NCI-H2171 (cell line): ENCODE measurements at places on chromosomes 2 and 18.

DNA sequence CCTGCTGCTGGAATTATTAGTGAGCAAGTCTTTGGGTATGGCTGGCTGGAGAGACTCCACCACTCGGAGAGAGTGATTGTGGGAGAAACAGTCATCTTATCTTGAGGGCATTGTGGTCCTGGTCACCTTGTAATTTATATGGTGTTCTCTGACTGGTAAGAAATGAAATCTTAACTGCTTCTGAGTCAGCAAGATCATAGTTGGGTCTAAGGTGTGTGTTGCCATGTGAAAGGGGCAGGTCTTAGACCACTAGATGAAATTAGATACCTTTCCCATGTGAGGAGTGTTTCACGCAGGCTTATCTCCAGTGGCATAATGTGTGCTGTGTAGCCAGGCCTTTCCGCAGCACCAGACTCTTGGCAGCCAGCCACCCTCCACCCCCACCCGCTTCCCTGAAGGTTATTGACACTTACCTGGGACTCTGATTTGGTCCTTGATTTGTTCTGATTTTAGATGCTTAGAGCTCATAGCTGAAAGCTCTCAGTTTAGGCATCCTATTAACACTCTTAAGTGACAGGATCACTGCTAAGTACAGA is 7.7 kb downstream of the MAPRE3 start:
- peak; percentile 59 for DNase-seq

DNA sequence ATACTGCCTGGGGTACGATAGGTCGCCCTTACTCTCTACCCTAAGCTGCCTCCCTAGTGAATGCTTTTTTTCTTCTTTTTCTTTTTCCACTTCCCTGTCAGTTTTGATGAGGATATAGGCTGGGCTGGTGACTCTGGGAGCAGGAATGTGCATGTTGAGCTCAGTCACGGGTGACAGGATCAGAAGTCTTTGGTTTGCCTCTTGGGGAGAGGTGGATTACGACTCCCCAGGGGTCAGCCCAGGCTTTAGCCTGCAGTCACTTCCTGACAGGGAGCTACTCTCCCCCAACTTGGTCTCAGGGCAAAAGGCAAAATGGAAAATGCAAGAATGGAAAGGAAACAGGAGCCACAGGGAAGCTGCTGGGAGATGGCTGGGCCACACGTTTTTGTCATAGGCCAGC is 57.3 kb downstream of the THNSL2 start:
- no peak for DNase-seq

GRCh38 chr2:29811378-29811777 is 110.0 kb downstream of the ALK start:
- DNase-seq: no peak

DNA sequence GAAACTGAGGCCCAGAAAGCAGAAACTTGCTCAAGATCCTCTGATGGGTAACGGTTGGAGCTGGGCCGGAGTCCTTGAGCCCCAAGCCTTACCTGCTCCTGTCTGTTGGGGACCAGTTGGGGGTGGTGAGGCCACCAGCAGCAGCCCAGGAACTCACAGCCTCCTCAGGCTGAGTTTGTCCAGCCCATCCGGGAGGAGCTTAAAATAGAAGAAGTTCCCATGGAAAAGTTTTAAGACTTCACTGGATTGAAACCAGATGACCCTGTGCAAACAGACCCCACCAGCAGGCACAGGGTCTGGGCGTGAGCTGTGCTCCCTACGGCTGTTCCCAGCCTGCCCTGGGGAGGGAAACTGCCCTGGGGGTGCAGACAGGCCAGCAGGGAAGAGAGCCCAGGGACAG is 40.6 kb upstream of the FOSL2 start:
- no peak for DNase-seq

- DNase-seq: no peak
These were observed 40.7 kb downstream of the MRPL44 start for GRCh38 chr2:223997938-223998337.

DNA sequence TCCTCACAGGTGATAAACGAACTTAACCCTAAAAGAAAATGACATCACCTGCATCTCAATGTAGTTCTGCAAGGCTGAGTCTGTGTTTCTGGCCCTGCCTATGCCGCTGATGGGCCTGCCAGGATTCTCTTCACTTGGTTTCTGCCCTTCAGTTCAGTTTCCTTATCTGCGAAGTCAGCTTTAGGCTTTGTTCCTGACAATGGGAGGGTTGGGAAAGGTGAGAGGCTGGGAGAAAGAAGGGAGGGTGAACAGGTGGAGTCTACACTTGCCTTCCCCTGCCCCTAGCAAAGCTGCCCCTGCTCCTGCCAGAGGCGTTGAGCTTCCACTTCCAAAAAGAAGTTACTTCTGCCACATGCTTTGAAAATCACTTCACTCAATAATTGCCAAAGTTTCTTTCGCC is 124.0 kb upstream of the APCDD1 start:
- DNase-seq: no peak

DNA sequence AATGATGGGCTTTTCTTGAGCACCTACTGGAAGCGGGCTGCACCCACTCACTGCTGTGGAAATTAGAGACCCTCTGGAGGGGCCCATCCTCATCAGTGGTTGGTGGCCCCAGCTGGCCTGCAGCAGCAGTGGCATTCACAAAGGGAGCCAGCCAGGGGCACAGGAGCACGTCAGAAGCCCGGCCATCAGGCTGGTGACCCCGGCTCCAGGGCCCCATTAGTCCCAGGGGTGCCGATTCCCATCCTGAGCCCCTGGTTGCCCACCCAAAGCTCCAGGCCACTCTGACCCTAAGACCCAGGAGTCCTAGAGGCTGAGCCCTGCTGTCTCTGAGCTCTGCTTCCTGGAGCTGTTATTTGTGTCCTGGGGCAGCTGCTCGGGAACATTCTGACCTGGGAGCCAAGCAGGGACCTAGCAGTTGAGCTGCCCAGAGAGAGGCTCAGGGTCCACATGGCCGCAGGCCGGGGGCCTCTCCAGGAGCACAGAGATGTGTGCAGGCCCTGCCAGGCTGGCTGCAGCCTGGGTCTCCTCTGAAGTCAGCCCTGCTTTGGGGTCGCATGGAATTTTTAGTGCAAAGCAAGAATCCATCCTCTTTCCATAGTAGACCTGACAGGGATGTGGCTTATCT is 207.2 kb downstream of the KLHL29 start:
- DNase-seq: no peak

DNA sequence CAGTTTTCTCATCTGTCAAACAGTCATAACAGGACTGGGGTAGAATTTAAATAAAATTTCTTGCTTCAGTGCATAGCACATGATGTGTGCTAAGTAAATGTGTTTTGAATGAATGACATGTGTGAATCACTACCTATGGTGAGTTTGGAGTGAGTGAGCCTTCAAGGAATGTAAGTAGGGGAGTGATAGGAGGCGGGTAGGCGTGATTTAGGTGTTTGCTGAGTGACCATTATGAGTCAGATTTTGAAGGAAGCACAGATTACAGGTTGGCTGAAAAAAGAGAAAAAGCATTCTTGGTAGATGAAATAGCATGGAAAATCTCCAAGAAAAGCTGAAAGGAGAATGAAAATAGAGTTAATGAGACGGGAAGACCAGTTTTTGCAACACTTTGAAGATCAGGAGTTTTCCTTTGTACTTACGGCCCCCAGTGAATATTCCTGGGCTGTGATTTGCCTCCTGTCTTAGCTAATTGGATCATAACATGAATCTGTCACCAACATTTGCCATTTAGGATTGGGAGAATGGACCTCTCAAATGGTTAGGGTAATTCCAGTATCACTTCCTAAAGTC is 136.9 kb upstream of the GATA6 start:
- no peak for DNase-seq

DNA sequence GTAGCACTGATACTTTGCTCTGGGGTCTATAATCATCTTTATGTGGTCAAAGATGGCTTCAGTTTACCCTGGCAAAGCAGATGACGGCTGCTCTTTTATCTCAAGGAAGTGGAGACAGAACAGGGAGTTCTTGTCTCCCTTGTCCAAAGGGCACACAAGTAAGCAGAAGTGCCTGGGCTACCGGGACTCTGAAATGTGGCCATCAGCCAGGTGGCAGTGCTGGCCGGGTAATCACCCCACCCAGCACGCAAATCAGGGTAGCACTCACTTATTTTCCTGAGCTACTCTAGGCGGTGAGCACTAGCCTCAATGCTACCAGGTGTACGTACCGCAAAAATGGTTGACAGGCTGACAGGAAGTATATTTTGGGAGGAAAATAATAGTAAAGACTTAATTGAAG is 119.7 kb upstream of the ETAA1 start:
- no peak for DNase-seq

GRCh38 chr2:222548992-222549391 is 106.9 kb downstream of the FARSB start:
- no peak for DNase-seq

DNA sequence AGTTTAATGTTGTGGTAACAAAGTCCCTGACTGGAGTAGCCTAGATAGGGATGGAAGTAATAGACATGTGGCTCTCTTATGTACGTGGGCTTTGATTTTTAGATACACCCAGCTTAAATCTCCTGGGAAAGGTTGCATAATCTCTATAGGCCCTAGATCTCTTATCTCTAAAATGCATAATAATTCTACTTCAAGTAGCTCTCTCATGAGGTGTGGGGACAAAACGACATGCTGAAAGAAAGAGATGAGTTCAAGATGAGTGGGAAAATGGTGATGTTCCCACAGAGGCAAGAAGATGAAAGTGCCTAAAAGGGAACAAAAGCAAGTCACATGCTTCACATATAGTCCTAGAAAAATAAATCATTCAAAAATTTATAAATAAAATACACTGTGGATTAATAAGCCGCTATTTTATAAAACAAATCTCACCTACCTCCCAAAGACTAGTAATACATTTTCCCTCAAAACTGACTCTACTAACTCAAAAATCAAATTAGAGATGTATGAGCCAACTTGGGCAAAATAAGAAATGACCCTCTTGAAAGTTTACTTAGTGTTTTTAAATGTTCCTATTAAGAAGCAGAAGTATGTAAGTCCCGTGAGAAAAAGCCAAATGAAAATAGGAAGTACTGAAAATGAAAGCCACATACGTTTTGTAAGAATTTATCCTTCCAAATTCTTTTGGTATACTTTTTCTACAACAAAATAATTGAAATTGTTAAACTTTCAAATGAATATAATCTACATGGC is 148.2 kb upstream of the ITGA4 start:
- DNase-seq: no peak

- DNase-seq: peak; percentile 66
These were observed 69.9 kb upstream of the DLX2 start for GRCh38 chr2:172172513-172173173.

DNA sequence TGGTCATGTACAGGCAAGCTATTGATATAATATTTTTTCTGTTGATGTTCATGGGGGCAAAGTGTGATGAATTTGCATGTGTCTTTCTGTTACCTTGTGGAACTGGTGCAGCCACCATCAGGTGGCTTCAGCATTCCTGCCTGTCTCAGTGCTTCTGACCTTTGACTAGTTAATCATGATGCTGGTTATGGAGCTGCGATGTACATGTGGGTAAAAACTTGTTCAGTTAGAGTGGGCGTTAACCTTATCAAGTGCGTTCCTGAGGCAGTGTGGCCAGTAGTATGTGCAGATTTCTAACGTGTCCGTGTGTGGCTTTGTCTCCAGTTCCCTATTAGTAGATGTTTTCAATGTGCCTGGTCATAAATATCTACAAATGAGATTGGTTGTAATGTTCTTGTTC is 127.4 kb upstream of the ZSWIM2 start:
- no peak for DNase-seq

DNA sequence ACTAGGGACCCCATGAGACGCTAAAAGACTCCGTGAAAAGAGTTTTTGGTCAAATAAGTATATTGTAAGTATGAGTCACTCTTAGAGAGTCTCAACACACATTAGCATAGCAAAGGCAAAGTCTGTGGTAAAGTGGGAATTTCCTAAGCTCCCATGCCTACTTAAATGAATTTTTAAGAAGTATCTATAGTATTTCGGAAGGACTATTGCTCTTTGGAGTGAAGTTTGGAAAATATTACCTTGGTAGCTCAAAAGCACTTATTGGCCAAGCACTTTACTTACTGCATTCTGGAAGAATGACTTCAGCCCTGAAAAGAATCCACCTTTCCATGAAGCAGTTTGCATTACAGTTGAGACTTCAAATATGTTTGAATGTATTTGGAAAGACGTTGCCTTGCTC is 57.1 kb downstream of the CAVIN2 start:
- DNase-seq: no peak

GRCh38 chr18:57434536-57435494 is at the start of gene ONECUT2:
TSS of gene ONECUT2 (plus strand) at chr18:57435374. CDS start at chr18:57435717, 343 bp downstream.
- DNase-seq: peak; percentile 96

GRCh38 chr2:230770804-230771203 is 58.2 kb downstream of the CAB39 start:
- no peak for DNase-seq

GRCh38 chr2:86029873-86030272 is 75.8 kb downstream of the POLR1A start:
- no peak for DNase-seq

- no peak for DNase-seq
These were observed 460.5 kb downstream of the DSC3 start for GRCh38 chr18:30582078-30582477.

GRCh38 chr2:147863835-147864234 is 19.0 kb downstream of the ACVR2A start:
- no peak for DNase-seq

DNA sequence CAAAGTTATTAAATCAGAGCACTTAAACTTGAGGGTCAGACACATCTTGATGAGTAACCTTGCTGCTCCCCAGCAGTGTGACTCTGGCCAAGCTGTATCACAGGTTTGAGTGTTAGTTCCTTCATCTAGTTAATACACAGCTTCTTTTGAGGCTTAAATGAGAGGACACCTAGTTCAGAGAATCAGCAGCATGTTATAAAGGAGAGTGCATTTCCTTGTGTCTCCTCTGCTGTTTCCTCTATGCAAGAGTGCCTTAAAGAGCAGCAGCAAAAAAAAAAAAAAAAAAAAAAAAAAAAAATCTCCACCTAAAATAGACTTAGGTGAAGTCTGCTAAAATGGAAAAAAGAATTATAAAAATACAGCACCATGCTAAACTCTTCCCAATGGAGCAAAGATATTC is 261.9 kb downstream of the TCF4 start:
- no peak for DNase-seq

GRCh38 chr2:12493031-12493513 is 223.7 kb upstream of the TRIB2 start:
- no peak for DNase-seq

DNA sequence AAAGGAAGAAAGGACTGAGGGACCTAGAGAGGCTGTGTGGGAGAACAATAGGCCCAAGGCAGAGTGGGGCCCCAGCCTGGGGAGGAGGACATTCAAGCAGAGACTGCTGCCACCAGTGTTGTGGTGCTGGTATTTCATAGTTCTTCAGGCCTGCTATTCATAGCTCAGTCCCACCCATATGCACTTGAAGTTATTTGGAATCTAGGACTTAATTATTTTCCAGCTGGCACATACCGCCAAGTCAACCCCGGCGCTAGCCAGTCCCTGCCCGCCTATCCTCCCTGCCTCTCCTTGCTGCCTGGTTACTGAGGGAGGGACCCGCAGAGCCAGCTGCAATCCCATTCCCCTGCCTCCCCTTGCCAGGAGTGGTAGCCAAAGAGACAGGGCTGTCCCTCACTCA is 141.2 kb downstream of the CABLES1 start:
- DNase-seq: no peak

DNA sequence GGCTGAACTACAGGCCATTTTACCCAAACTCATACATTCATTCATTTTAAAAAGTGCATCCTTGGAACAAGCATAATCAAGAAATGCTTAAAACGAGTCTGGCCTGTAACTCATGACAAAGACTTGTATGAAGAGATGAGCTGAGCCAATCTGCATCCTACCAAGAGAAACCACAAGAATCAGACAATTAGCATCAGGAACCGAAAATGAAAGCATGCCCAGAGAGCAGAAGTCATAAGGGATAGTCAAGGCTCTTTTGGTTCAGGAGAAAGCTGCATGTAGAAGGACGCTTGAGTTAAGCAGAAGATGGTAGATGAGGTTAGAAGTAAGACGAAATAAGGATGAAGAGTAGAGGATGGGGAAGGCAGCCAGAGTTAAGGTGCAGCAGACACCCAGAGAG is 137.0 kb upstream of the CTNNA2 start:
- no peak for DNase-seq
